EL (cell line): ENCODE measurements at places on chromosomes 2 and 18.
A peak's percentile ranks its signal among the peaks of the same experiment; 100 is the strongest.

GRCh38 chr2:84880645-84881521, at the start of gene TRABD2A:
Gene TRABD2A, minus strand, starts transcription at chr2:84881084. Its CDS starts 45 bp downstream, at chr2:84881039.
- peak; percentile 41 for DNase-seq

DNA sequence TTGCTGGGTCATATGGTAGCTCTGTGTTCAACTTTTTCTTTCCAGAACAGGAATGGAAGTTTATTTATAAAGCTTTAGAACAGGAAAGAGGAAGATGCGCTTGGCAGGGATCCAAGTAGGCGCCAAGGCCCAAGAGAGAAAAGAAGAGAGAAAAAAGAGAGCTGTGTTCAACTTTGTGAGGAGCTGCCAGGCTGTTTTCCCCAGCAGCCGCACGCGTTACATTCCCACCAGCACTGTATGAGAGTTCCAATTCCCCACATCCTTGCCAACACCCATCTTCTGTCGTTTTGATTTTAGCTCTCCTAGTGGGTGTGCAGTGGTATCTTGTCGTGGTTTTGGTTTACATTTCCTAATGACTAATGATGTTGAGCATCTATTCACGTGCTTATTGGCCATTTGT, 51.4 kb downstream of the KCNF1 start:
- DNase-seq = peak; percentile 59

DNA sequence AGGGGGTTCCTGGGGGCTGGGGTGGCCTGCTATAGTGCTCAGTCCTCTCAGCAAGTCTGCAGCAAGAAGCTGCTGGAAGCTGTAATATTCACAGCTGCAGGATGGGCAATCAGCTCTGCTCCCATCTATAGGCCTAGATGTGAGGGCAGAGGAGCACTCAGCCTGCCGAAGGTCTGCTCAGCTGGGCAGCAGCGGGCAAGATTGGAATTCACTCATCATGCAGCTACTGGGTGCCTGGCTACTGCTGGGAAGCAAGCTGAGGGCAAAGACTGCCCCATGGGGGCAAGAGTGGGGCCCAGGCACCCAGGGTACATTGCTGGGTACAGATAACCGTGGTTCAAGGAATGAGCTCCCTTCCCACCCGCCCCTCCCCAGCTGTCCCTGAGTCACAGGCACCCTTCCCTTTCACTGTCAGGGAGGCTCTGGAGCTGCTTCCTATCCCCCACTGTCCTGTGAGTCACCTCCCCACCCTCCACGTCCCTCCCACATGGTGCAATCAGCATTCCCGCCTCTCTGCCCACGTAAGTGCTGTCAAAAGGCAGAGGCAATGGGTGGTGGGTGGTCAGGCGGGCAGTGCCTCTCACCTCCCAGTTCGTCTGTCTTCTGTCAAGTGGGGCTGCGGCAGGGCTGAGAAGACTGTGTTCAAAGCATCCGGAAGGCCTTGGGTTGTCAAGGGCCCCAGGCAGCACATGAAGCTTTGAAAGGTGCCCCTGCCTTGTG, 169.2 kb downstream of the TRIM43 start:
- peak; percentile 90 for DNase-seq

- peak; percentile 57 for DNase-seq
Measured at GRCh38 chr2:235634435-235635158, 140.8 kb downstream of the AGAP1 start.

DNA sequence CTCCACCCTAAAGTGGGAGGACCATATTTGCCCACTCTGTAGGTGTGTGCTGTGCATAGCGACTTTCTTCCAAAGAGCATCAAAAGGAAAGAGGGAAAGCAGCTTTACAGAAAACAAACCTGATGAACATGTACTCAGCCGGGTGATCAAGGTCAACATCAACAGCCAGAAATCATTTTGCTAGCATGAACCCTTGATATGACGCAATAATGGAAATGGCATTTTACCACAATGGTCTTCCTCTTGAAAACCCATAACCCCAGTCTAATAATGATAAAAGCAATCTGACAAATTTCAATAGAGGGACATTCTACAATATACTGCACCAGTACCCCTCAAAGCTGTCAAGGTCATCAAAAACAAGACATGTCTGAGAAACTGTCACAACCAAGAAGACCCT, 350.2 kb downstream of the FBXO15 start:
- no peak for DNase-seq

- no peak for DNase-seq
Measured at GRCh38 chr2:239268082-239268481, 132.7 kb downstream of the HDAC4 start.

DNA sequence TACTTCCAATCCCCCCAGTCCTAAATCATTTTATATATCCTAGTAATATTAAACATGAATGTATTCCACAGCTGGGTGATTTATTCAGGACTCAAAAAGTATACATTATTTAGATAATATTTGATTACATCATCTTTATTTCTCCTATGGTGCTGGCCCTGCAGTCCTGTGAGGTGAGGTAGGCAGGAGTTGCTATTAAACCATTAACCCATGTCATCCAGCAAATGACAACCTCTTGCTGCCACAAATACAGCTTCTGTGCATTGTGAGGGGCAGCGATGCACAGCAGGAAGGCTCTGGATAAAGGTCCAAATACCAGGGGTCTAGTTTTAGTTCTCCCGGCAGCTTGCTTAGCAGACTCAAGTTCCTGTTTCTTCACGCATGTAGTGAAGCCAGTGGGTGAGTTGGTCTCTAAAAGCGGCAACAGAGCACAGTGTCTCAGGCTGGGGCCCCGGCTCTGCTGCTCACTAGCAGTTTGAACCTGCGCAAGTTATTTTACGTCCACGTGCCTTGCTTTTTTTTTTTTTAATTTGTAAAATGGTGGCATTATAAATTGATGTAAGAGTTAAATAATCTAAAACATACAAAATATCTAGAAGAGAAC, 36.1 kb downstream of the INSIG2 start:
- no peak for DNase-seq

DNA sequence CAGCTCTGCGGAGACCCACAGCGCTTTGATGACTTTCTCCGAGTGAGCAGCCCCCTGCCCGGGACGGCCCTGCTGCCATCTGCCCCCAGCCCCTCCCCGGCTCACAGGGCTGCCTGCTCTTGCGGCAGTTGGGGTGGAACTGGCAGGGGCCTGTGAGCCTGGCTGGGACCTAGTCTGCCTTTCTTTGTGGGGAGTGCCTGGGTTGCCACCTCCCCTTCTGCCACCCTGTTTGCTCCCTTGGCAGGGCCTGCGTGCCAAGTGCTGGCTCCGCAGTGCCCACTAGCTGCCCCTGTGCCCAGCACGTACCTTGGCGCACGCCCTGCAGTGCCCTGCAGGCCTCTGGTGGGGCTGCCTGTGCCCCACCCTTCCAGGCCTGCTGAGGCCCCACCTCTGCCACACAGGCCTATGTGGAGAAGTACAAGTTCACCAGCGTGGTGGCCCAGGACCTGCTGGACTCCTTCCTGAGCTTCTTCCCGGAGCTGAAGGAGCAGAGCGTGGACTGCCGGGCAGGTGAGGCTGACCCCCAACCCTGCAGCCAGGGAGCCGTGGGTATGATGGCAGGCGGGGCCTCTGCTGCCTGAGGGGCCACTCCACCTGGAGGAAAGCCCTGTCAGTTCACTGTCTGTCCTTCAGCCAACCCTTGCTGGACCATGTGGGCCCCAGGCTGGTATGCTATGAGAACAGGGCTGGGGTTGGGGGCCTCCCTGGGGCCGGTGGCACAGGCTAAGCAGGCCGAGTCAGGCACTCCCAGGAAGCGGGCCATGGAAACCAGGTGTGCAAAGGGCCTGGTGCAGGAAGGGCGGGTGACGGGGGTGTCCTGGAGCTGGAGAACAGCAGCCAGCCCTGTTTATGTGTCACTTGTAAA, 7.0 kb downstream of the RNPEPL1 start:
- no peak for DNase-seq

DNA sequence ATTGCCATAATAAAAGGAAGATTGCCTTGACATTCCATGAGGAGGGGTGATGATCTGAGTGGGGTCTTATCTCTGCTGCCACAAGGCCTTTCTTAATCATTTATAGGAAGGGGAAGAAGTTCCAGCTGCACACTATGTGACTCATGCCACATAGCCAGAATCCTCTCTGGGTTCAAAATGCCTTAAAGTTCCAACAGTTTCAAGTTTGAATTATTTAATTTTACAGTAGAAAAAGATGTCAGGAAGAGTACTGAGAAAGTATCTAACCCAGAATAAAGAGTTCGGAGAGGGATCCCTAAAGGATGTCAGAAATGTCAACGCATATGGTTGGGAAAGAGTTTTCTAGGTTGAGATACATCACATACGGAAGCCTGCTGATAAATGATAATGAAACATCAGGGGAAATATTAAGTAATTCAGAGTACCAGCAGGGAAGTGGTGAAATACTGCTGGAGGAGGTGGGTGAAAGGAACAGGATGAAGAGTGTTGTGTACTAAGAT, 999.9 kb downstream of the TSN start:
- no peak for DNase-seq

- no peak for DNase-seq
Measured at GRCh38 chr2:402721-403120, 114.8 kb upstream of the ALKAL2 start.

DNA sequence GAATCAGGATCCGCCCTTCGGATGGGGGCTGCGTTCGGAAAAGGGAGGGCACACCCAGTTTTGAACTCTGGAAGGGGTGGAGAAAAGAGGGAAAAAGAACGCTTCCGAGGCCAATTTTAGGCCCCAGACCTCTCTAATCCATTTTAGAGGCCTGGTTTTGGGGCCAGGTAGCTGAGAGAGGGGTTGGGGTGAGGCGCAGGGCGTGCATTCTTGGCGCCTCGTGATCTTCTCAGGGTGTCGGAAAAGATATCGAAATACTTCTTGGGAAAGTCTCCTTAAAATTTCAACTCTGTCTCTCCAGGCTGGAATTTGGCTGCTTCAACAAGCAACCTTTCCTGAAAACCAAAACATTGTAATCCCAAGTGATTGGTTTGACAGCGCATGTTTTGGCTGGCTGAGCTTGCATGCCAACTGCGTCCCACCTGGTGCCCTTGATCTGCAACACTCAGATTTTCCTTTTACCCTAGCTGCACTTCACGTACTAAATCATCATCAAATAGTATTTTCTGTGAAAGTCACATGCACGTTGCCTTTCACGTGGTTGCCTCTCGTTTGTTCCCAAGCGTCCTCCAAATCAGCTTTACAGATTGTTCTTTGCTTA, 864 bp upstream of the XPO1 start:
- no peak for DNase-seq

DNA sequence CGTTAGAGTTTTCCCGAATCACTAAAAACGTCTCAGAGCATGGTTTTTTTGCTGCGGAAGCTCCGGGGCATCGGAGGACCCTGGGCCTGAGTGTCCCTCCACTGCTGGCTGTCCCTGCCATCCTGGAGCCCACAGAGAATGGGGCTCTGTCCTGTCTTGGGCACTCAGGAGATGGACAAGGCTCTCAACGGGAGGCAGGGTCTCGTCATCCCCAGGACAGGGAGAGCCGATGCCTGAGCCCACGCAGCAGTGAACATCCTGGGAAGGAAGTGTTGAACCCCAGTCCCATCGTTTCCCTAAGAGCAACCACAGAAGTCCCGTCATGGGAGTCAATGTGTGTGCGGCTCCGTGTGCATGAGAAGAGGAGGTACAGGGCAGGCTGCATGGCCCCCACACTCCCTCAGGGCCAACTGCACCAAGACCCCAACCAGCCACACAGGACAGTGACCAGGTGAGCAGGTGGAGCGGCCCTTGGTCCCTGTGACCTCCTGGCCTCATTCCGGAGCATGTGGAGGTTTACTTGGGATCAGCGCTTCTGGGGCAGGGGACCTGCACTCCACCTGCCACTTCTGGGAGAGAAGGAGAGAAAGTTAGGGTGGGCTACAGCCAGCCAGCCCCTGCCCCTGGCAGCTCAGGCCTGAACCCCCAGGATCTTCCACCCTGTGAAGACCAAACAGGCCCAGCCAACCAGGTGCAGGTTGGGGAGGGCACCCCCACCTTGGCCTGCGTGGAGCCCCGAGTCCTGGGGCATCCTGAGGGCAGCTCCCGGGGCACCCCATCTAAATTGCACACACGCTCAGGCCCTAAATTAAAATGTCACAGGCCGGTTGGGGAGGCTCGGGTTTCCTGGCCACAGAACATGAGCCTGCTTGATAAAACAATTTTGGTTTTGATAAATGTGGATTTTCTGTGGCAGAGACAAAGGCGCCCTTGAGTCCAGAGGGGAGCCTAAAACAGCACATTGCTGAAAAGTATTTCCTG, 3.1 kb upstream of the SNED1 start:
- DNase-seq = no peak

DNA sequence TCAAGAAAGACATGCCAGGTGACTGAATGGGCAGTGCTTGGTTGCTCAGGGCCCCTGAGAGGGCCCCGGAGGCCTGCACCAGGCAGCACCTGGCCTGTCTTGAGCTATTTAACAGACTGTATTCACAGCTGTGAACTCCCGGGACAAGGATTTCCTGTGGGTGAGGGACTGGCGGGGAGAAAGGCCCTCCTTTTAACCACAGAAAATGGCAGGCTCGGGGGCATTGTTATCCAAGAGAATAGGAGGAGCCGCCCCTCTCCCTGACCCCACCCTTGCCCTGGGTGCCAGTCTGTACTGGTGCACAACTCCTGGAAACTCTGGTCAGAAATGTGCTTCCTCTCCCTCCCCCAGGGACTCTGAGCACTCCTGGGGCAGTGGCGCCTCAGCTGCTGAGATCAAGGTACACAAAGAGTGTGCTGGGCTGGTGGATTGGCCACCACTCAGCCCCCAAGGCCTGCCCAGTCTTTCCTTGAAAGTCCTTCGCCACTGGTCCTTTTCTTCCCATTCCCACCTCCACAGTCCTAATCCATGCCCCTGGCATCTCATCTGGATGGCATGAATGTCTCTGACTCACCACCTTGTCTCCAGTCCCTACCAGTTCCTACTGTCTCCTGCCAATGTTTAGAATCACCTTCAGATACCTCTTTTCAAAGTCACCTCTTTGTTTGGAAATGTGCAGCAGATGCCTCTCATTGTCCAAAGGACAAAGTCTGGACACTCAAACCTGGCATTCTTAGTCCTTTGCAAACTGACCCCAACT, 19.6 kb upstream of the EPAS1 start:
- no peak for DNase-seq

DNA sequence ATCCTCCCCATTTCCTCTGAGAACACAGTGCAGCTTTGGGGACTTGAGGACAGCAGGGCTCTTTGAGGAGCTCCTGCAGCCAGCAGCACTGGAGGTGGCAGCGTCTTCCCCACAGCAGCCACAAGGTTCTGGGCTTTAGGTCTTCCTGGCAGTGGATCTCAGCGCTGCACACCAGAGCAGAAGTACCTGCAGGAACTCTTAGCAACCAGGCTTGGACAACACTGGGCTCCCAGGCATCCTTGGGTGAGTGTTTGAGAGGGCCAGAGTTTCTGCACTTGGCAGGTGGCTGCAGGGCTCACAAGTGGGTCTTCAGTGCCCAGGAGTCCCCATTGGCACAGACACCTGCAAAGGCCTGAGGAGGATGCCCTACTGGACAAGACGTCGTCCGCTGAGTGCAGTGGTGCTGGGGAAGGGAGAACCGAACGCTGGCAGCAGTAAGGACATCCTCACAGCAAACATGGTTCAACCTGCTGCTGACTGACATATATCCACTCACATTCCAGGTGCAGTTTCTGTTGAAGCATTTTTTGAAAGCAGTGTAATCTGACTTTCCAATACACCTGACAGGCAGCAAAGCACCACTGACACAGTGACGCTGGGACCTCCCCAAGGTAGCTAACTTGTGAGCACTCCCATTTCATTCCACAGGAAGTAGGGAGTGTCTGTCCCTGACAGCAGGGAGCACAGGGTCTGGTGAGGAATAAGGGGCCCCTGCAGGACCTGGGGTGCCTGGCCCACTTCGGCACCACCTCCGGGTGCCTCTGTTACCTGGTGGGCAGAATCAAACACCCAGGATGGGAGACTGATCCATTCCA, 149.9 kb upstream of the COPS8 start:
- no peak for DNase-seq
